ENCODE measurements at places on chromosomes 11 and 22.

DNA sequence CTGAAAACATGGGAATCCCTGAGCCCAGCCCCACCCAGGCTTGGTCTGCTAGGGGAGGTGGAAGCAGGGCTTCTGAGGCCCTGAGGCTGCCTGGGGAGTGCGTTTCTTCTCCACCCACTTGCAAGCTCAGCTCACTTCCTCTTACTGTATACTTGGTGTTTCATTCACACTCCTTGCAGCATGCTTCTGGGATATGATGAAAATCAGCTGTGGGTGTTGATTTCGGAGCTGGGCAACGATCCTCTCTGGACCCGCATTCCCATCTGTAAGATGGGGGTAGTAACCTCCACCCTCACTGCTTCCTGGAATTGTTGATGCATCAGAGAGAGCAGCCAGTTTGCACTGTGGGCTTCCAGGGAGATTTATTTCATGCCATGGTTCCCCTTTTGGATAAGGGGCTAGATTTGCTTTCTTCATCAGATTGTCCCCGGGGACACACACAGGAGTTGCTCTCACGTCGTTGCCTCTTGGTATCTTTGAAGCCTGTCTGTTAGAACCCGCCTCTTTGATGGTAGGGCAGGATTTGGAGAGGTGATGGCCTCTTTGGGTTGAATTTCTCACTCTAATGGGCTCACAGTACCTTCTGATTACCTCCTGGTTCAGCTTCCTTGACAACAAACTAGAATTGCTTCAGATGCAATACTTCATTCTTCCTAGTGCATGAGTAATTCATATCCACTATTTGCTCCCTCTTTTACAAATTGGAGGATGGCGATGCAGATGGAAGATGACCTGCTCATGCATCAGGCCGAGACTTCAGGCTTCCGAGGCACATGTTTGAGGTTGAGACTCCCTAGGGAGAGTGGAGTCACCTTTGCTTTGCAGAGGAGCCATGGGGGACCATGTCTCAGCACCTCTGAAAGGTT, 40.4 kb downstream of the BCR start:
- DNase-seq = no peak

GRCh38 chr11:35436581-35437250, 17.4 kb upstream of the SLC1A2 start:
- peak; percentile 35 for DNase-seq

GRCh38 chr11:115784796-115785521, 280.7 kb upstream of the CADM1 start:
- DNase-seq = peak; percentile 70

- DNase-seq = peak; percentile 99
Observed at GRCh38 chr11:65487467-65488272, 11.2 kb upstream of the MALAT1 start.

DNA sequence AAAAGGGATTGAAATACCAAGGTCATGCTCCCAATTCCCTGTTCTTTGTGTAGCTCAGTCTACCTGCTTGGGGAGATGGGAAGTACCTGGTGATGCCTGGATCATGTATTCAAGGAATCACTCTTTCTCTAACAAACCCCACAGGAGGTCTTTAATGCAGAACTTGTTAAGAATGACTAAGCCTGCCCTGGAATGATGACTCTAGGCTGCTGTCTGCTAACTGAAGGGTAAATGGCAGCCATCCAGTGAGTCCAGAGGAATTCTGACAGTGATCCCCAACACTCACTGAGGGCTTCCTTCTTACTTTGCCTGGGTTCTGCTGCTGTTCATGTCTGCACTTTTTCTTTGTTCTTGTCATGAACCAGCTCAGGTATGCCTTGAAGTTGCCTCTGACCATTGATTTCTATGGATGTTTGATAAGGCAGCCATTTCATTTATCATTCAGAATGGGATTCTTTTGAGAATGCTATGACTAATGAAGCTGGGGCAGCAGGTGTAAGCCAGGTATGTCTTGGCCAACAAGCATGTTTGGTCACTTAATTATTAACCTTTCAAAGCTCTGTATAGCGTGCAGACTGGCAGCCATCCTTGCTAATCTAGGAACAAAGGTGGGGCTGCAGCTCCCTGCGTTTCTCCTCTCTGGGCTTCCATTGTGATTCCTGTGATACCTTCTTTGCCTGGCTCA, 11.4 kb downstream of the PRSS23 start:
- no peak for DNase-seq

DNA sequence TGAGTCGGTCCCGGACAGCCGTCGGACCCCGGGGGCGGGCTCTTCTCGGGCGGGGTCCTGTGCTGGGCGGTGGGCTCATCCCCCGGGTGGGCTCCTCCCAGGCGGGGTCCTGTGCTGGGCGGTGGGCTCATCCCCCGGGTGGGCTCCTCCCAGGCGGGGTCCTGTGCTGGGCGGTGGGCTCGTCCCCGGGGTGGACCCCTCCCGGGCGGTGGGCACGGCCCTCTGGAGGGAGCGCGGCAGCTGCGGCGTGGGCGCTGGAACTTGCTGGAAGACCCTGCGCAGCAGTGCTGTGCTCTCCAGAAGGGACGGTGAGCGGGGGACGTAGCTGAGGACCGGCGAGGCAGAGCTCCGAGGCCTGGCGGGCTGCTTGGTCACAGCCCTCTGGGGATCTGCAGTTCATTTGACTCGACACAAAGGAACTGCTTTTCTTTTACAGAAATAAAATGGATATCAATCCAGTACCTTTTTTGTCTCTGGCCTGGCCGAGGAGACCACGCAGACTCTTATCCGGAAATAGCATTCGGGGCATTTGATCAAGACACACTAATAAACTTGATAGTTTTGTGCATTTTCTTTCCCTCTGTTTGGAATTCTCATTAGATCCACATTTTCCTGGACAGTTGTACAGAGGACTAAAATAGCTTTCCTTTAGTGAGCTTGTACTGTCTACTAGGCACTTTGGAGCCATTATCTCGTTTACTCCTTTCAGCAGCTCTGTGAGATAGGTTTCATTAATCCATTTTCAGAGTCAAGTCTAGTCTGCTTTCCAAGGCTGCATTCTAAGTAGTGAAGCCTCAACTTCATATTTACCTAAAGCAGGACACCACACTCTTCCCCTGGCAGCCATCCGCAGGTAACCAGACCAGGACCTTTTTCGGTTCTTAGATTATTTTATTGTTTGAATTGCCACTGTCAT, 812 bp downstream of the JAM3 start:
- DNase-seq = peak; percentile 46
